ENCODE measurements at places on chromosomes 1 and 21.

GRCh38 chr1:225689882-225690459 lies 37.0 kb upstream of the ENAH start:
- no peak for DNase-seq

GRCh38 chr1:164559342-164560051 lies 513 bp downstream of the PBX1 start:
- peak; percentile 19 for DNase-seq

- peak; percentile 43 for DNase-seq
These were observed 315.8 kb upstream of the KAZN start for GRCh38 chr1:14282707-14283106.

DNA sequence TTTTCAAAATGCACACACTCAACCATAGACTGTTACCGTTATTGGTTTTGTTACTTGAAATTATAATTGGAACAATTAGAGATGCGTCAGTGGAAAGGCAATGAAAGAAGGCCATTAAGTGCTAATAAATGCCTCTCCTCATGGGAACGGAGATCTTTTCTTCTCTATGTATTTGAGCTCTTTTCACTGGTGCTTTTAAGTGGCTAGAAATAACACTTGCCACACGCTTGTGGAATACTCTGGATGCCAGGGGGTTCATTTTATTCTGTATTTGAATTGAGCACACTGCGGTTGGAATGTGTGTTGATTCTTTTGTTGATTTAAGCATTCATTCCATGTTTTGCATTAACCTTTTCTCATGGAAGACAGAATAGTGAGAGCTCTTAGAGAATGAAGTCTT lies 68.4 kb downstream of the DNM3 start:
- no peak for DNase-seq

GRCh38 chr1:119466445-119466844 lies 40.6 kb upstream of the HSD3B1 start:
- no peak for DNase-seq

- peak; percentile 20 for DNase-seq
These were observed 84.3 kb upstream of the COA6 start for GRCh38 chr1:234288946-234289345.

Data from A172 (cell line).